Central memory CD8-positive, alpha-beta T cell (primary cell): ENCODE measurements at places on chromosomes 11 and 22.

DNA sequence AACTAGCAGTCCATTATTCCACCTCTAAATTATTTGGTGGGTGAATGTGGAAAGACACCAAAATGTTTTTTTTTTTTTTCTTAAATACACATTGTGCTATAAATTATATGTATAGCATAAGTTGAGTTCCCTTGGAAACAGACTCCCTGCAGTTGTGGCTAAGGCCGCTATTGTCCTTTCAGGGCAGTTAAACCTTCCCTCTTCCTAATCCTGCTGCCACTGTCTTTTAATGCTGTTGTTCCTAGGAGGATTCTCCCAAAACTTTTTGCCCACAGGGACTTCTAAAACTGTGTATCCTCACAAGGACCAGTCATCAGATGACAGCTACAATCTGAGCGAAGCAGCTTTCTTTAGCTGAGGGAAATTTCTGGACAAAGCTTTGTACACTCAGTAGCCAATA, 478.9 kb upstream of the CHORDC1 start:
- no peak overlapping the region for H3K27ac ChIP-seq
- no peaks in the 10 kb centered on the region for H3K36me3 ChIP-seq
- H3K27me3 ChIP-seq, result no peaks in the 10 kb centered on the region
- no peaks in the 10 kb centered on the region for H3K4me1 ChIP-seq

GRCh38 chr11:65500387-65501185, 1.7 kb downstream of the MALAT1 start:
- no peaks in the 10 kb centered on the region for H3K27me3 ChIP-seq
- peaks cover 59% of the 10 kb centered on the region for H3K4me1 ChIP-seq
- DNase-seq, result no peak
- no peak overlapping the region for H3K4me3 ChIP-seq
- H3K27ac ChIP-seq, result no peak overlapping the region

GRCh38 chr11:92978271-92979111, 9.0 kb downstream of the MTNR1B start:
- no peaks in the 10 kb centered on the region for H3K4me1 ChIP-seq
- H3K27ac ChIP-seq, result no peak overlapping the region
- no peaks in the 10 kb centered on the region for H3K27me3 ChIP-seq
- no peaks in the 10 kb centered on the region for H3K36me3 ChIP-seq
- no peak overlapping the region for H3K4me3 ChIP-seq
- no peak for DNase-seq

- DNase-seq, result no peak
- H3K36me3 ChIP-seq, result peaks cover 3% of the 10 kb centered on the region
- no peaks in the 10 kb centered on the region for H3K27me3 ChIP-seq
- H3K4me3 ChIP-seq, result no peak overlapping the region
- H3K4me1 ChIP-seq, result no peaks in the 10 kb centered on the region
Observed at GRCh38 chr11:124978316-124978715, 24.3 kb downstream of the CCDC15 start.

DNA sequence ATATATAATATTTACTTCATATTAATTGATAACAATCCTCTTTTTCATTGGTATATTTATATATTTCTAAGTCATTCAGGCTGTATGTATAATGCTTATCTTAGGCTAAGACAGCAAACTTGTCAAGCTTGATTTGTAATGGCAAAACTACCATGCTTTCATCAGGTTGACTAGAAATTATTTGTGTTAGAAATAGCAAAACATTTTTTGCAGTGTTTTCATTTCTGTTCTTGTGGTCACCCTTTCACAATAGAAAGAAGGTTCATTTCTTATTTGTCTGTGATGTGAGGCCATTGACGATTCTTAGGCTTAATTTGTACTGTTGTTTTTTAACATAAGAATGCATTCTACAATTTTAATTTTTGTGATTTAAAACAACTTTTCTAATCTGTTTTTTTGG, 197.6 kb downstream of the TMEM135 start:
- no peak for DNase-seq
- peaks cover 2% of the 10 kb centered on the region for H3K36me3 ChIP-seq
- peaks cover 6% of the 10 kb centered on the region for H3K4me1 ChIP-seq
- H3K4me3 ChIP-seq, result no peak overlapping the region

GRCh38 chr11:20020198-20020597, 140.1 kb downstream of the DBX1 start:
- H3K4me3 ChIP-seq, result no peak overlapping the region
- no peak overlapping the region for H3K27ac ChIP-seq
- no peaks in the 10 kb centered on the region for H3K36me3 ChIP-seq
- peaks cover 6% of the 10 kb centered on the region for H3K27me3 ChIP-seq
- no peaks in the 10 kb centered on the region for H3K4me1 ChIP-seq

DNA sequence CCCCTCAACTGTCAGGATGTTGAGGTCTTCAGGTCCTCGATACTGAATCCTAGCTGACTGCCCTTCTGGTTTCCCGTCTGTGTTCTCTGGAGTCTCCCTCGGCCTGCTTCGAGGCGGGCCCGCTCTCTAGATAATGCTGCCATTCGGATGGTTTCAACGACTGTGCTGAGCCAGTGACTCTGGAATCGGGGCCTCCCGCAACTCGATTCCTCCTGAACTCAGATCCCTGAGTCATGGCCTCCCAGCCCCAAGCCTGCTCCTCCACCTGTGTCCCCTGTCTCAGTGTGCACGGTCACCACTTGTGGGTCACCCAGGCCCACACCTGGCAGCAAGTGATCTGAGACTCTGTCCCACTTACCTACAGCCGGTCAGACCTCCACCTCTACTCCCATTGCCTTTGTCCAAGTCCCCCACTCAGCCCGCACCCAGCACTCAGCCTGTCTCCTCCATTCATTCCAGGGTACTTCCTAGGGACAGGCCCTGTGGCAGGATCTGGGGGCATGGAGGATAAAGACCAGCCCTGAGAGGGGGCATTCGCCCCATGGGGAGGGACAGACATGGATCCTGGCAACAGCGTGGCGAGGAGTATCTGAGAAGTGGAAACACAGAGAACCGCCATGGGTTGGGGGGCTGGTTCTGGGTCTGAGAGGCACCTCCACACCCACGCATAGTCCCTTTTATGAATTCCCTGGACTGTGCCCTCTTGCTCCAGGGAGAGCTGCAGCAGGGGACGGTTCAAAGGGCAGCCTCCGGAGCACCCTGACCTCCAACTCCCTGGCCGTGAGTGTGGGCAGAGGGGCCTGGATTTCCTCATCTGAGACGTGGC, 14.3 kb downstream of the MPST start:
- peaks cover 35% of the 10 kb centered on the region for H3K27me3 ChIP-seq
- no peak overlapping the region for H3K4me3 ChIP-seq
- H3K27ac ChIP-seq, result no peak overlapping the region
- H3K36me3 ChIP-seq, result no peaks in the 10 kb centered on the region
- no peak for DNase-seq

- H3K4me3 ChIP-seq, result no peak overlapping the region
- no peak overlapping the region for H3K27ac ChIP-seq
- H3K36me3 ChIP-seq, result no peaks in the 10 kb centered on the region
- no peaks in the 10 kb centered on the region for H3K4me1 ChIP-seq
- no peak for DNase-seq
Observed at GRCh38 chr22:47629791-47630655, 867.6 kb downstream of the TBC1D22A start.

GRCh38 chr11:23423104-23423503, 562.8 kb upstream of the CCDC179 start:
- no peaks in the 10 kb centered on the region for H3K36me3 ChIP-seq
- H3K4me1 ChIP-seq, result no peaks in the 10 kb centered on the region
- H3K4me3 ChIP-seq, result no peak overlapping the region

DNA sequence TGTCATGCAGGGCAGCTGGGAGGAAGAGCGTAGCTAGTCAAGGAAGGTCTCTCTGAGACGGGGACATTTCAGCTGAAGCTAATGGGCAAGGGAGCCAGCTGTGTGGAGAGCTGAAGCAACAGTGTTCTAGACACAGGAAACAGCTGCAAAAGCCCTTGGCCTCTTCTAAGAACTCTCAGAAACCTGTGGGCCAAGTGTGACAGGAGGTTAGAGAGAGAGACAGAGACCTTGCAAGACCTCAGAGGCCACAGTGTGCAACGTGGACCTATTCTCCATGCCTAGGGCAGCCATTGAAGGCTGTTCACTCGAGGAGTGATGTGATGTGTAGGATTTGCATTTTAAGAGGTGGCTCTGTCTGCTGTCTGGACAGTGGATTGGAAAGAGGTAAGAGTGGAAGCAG, 48.7 kb upstream of the TNRC6B start:
- peak overlapping the region; percentile 63 for H3K27ac ChIP-seq
- peak overlapping the region; percentile 1 for H3K4me3 ChIP-seq
- no peaks in the 10 kb centered on the region for H3K27me3 ChIP-seq
- peaks cover 40% of the 10 kb centered on the region for H3K4me1 ChIP-seq
- peak; percentile 24 for DNase-seq
- H3K36me3 ChIP-seq, result peaks cover 37% of the 10 kb centered on the region

DNA sequence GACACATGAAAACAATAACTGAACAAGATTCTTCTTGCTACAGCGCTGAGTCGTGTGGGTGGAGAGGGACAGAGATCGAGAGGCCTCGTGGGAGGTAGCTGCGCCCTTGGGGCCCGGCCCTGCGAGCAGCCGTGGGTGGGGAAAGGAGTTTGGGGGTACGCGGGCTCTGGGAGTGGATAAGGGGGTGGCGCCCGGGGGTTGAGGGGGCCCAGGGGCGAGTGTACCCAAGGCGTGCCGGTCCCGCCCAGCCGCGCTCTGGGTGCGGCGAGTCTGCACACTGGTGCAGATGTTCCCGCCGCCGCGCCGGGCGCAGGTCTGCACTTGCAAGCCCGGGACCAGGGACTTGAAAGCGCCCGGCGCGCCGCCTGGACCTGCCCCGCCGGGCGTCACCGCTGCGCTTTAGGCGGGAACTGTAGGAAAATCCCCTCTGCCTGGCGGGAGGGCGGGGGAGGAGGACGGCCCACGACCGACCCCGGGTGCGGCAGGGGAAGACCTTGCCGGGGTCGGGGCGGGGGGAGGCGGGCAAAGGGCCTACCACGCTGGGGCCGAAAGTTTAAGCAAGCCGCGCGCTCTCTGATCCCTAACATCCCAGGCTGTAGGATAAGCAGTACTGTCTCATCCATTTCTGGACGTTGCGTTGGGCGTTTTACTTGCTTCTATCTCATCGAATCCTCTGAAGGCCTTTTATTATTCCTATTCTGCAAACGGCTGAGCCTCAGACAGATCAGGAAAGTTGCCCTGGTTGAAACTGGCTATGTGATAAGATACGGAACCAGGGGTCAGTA, 1.4 kb upstream of the KREMEN1 start:
- peak overlapping the region; percentile 67 for H3K4me3 ChIP-seq
- no peak overlapping the region for H3K27ac ChIP-seq
- no peak for DNase-seq
- H3K36me3 ChIP-seq, result peaks cover 1% of the 10 kb centered on the region
- peaks cover 19% of the 10 kb centered on the region for H3K4me1 ChIP-seq

GRCh38 chr11:1555713-1556153, 16.3 kb downstream of the DUSP8 start:
- DNase-seq, result no peak
- H3K27ac ChIP-seq, result no peak overlapping the region
- no peaks in the 10 kb centered on the region for H3K27me3 ChIP-seq
- no peak overlapping the region for H3K4me3 ChIP-seq
- peaks cover 31% of the 10 kb centered on the region for H3K36me3 ChIP-seq

GRCh38 chr11:48031602-48032001, 51.2 kb downstream of the PTPRJ start:
- H3K4me1 ChIP-seq, result peaks cover 70% of the 10 kb centered on the region
- H3K4me3 ChIP-seq, result no peak overlapping the region
- no peaks in the 10 kb centered on the region for H3K27me3 ChIP-seq
- no peak for DNase-seq
- peaks cover 9% of the 10 kb centered on the region for H3K36me3 ChIP-seq
- no peak overlapping the region for H3K27ac ChIP-seq

DNA sequence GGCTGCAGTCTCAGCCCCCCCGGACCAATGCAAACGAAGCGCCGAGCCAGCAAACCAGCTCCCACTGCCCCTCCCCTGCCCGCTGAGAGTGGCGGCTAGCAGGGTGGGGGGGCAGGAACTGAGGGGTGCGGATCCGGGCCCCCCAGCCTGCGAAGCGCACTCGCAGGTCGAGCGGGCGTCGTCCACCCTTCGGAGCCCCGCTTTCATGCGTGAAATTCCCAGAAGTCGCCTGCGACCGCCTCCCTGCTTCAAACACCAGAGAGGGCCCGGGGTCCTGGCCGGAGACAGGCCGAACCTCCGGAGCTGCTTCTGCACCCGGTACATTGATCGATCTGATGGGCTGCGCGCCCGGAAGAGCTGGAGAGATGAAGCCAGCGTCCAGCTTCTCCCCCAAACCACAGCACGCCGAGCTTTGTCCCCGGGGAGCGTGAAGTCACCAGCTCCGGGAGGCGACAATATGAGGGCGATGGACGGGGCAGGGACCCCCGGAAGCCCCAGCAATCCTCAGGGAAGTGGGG, 646 bp upstream of the PATZ1 start:
- H3K4me3 ChIP-seq, result peak overlapping the region; percentile 89
- H3K36me3 ChIP-seq, result peaks cover 31% of the 10 kb centered on the region
- DNase-seq, result peak; percentile 20
- H3K27ac ChIP-seq, result peak overlapping the region; percentile 49

GRCh38 chr11:25435197-25435596, 896.7 kb upstream of the ANO3 start:
- H3K4me3 ChIP-seq, result no peak overlapping the region
- no peak for DNase-seq
- no peaks in the 10 kb centered on the region for H3K4me1 ChIP-seq
- no peak overlapping the region for H3K27ac ChIP-seq
- no peaks in the 10 kb centered on the region for H3K36me3 ChIP-seq

DNA sequence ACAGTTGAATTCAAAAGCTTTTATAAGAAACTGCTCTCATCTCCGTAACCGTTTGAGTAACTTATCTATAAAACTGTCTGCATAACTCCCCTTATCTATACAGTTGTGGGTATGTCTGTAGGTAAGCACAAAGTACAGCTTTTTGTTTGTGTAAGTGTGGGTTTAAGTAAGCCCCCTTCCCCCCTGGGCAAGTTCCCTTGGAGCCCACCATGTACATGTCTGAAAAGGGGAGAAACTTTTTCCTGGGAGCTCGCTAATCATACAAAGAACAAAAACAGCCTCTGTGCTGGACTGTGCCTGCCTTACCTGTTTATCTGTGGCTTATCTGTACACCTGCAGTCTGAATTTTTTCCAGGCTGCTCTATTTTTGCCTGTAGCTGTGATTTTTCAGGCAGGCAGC, 36.3 kb upstream of the TMEM45B start:
- no peak overlapping the region for H3K27ac ChIP-seq
- no peak overlapping the region for H3K4me3 ChIP-seq
- H3K4me1 ChIP-seq, result no peaks in the 10 kb centered on the region
- no peaks in the 10 kb centered on the region for H3K36me3 ChIP-seq
- H3K27me3 ChIP-seq, result peaks cover 25% of the 10 kb centered on the region
- no peak for DNase-seq

GRCh38 chr11:96228910-96229309, 114.1 kb downstream of the MAML2 start:
- no peak for DNase-seq
- H3K4me3 ChIP-seq, result no peak overlapping the region
- H3K27ac ChIP-seq, result no peak overlapping the region
- peaks cover 27% of the 10 kb centered on the region for H3K4me1 ChIP-seq
